Right renal pelvis (tissue), 4 donors: ENCODE measurements at places on chromosomes 7 and 10.

- no peak for DNase-seq
These were observed 257.1 kb downstream of the KLF6 start for GRCh38 chr10:3527869-3528268.

DNA sequence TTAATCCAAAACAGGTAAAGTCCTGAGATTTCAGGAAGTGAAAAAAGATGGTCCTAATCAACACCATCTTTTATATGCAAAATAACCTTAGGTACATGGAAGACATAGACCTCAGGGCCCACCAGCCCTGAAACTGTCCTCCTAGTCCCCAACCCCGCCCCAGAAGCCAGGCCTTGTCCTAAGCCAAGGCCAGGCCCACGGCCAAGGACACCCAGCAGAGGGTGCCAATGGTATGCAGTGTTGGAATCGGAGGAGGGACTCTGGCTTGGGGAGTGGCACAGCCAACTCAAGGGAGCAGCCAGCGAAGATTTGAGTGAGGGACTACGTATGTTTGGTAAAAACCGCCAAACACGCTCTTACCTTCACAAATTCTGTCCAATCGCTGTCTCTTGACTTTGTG is 96.7 kb downstream of the ZRANB1 start:
- no peak for DNase-seq

- no peak for DNase-seq
These were observed 32.7 kb upstream of the ARMS2 start for GRCh38 chr10:122421742-122422141.

DNA sequence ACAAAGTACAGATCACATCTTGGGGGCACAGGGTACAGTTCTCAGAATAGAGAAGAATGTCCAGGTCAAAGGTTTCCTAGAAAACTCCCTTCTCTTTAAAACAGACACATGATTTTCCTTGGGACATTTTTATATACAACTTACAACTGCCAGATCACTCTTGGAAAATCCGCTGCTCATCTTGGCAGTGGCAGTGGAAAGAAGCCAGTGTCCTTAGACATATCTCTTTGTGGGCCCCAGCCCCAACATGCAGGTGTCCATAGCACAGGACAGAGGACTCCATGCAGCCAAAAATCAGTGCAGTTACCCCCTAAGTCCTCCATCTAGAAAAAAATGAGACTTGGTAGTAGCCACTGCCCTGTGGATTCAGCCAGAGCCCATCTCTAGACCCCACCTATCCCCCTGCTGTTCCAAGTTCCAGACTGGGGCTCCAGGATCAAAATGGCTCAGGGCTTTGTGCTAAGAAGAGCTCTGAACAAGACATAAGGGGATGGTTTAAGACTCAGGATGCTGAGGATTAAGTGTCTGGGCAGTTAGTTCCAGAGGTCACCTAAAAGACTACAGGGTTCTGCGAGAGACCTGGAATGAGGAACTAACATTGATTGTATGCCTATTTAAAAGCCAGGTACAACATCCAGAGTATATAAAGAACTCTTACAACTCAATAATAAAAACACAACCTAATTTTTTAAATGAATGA is 34.4 kb downstream of the HIPK2 start:
- no peak for DNase-seq

- no peak for DNase-seq
These were observed 520 bp downstream of the MOSPD3 start for GRCh38 chr7:100612730-100613390.
